ENCODE measurements at places on chromosomes 1 and 21. TPM values are rescaled to one million over a fixed set of nuclear protein-coding genes. Genes with fewer than 3 reads are reported as not detected.

SPRR1B gene
- total RNA-seq, result not detected

KCNE2 gene
- total RNA-seq, result not detected

ARHGAP29 gene
- total RNA-seq, result 20.0 TPM

TSPEAR gene
- 0.69 TPM for total RNA-seq

SLC1A7 gene
- total RNA-seq, result not detected

SHISAL2A gene
- not detected for total RNA-seq

MAP3K7CL gene
- 6.8 TPM for total RNA-seq

ATF3 gene
- 1.8 TPM for total RNA-seq

DNA sequence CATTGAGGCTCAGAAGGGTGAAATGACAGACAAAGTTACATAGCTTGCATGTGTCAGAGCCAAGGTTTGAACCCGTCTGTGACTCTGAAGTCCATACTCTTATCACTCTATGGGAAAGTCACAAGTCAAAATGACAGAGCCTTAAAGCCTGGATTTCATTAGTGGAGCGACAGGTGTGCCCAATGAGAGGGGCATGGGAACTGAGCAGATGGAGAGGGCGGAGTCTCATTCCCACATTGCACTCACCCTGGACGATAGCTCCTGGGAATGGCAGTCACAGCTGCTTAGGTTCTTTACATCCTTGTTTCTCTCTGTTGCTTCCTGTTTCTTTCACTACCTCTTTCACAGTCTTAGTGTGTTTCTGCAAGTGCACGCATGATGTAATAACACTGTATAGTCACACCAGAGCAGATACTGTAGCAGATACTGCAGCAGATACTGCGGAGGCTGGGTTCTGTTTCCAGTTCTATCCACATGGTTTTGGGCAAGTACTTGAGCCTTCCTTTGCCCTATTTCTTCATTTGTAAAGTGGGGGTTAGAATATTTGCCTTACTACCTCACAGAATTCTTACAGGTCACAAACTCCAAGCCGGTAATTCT is 127.2 kb downstream of the ZSCAN20 start:
- no peak for DNase-seq

- no peak for DNase-seq
These were observed 3.1 kb upstream of the LMNA start for GRCh38 chr1:156111355-156111962.

GRCh38 chr1:14362331-14362730 is 236.2 kb upstream of the KAZN start:
- DNase-seq, result no peak

DNA sequence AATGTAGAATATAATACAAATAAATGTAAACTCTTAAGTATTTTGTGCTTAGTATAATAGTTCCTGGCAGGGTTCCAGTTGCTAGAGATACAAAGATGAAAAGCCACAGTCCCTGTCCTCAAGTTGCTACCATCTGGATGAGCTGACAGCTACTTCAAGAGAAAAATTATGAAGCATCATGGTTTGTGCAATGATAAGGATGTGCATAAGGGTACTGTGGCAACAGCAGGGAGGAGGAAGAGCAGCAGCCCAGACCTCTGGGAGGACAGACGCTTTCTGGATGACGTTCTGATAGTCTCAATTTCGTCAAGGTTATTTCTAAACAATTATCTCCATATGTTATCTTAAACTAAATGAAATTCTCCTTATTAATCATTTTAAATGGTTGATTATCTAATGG is 198.9 kb downstream of the NTNG1 start:
- DNase-seq, result no peak

DNA sequence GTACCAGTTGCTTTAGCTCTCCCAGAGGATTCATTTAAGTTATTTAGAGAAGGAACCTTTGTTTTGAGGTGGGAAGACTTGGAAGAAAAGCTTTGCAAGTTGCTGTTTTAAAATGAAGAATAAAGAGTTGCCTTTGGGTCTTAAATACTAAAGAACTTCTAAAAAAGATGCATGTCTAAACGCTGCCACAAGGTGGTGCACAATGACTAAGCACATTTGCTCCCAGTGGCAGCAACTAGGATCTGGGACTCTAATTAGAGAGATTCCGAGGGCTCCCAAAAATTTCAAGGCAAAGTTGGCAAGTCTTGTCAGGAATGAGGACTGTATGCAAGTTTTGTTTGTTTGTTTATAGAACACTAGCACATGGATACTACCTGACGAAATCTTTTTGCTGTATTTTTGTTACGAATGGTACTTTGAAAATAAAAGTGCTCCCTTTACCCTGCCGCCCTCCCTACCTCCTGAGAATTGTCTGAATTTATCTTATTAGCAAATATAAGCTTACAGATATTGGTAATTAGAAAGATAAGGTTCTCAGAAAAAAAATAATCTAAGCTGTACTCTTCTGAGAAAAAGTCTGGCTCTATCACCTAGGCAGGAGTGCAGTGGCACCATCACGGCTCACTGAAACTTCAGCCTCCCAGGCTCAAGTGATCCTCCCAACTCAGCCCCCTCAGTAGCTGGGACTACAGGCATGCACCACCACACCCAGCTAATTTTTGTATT is 121.8 kb downstream of the HFM1 start:
- peak; percentile 38 for DNase-seq

GRCh38 chr1:215160351-215160750 is 77.8 kb downstream of the KCNK2 start:
- DNase-seq, result no peak

GRCh38 chr1:109850194-109850593 is 60.5 kb upstream of the CSF1 start:
- no peak for DNase-seq

DNA sequence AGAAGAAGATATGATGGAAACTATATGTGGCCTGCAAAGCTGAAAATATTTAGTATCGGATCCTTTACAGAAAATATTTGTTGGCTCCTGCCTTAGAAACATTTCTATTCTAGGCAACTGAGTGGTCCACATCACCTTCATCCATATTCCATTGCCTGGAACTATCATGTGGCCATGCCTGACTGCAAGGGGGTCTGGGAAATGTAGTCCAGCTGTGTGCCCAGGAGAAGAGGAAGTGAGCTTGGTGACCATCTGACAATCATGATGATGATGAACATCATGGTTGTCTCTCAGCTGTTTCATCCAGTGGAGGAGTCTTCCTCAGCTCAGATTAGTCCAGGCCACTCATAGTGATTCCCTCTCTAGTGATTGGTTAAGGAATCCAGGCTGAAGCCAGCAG is 61.8 kb upstream of the IFNLR1 start:
- no peak for DNase-seq

DNA sequence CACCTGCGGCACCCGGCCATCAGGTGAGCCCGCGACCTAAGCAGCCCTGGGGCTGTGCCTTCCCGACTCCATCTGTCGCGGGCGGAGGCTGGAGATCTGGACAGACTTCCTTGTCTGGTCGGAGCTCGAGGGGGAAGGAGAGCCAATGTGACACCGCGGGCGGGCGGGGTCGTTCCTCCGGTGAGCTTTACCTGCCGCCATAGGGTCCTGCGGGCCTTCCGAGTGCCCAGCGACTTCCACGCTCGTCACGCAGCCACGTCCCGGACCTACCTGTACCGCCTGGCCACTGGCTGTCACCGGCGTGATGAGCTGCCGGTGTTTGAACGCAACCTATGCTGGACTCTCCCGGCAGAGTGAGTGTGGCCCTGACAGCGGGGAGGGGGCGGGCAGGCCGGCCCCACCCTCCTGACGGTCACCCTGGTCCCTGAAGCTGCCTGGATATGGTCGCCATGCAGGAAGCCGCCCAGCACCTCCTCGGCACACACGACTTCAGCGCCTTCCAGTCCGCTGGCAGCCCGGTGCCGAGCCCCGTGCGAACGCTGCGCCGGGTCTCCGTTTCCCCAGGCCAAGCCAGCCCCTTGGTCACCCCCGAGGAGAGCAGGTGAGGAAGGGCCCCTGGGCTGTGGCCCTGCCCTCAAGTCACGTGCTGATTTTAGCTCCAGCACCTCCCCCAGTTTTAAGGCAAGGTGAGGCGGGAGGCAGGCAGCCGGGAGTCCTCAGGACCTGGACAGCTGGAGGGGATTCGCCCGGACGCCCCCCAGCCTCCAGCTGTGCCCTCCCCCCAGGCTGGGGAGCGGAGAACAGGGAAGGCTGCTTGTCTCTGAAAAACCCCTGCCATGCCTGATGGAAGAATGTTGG is 1.1 kb downstream of the PUSL1 start:
- DNase-seq, result no peak

- no peak for DNase-seq
These were observed 76.4 kb downstream of the EVI5 start for GRCh38 chr1:92708368-92708950.

GRCh38 chr1:151859891-151860293 is 6.4 kb upstream of the THEM5 start:
- DNase-seq, result no peak
